ENCODE measurements at places on chromosomes 7 and 10.

GRCh38 chr7:95772771-95773581 is 622 bp downstream of the DYNC1I1 start:
- no peak for DNase-seq

DNA sequence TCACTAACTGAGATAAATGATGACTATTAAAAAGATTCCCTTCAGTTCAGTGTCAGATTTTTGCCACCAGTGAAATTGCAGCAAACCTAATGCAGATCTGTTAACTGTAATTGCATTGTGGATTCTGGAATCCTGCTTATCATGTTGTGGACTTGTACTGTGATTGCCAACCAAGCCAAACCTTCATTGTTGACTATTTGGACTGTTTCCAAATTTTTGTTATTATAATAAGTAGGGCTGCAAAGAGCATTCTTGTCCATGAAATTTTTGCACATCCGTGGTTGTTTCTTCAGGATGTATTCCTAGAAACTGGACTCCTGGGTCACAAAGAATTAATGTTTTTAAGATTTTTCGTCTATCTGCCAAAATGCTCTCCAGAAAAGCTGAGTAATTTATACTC is 281.6 kb upstream of the ZMIZ1 start:
- DNase-seq = no peak

GRCh38 chr10:124074501-124075109 is 18.8 kb downstream of the CHST15 start:
- DNase-seq = peak; percentile 45

DNA sequence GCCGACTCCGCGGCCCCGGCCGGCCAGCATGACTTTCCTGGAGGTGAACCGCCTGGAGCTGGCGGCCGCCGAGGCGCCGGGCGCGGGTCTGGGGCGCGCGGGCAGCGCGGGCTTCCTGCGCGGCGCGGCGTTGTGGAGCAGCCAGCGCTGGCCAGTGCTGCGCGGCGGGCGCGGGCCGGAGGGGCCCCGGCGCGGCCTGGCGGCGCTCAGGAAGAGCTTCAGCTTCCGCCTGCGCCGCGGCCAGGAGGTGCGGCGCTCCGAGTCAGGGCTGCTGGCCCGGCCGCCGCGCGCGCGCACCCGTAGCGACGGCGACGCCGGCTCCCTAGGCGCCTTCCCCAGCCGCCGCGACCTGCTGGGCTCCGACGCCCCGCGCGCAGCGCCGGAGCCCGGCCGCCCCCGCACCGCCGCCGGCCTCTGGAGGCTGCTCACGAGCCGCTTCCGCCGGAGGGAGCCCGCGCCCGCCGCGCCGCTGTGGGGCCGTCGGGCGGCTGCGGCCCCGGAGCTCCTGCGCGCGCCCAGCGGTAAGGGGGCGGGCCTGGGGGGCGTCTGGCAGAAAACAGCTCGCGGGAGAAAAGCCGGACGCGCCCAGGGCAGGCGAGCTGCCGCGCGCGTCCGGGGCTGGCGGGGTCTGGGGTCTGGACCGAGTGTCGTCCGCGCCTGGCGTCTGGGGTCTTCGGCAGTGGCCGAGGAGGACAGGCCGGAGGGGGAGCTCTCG is 29.0 kb downstream of the AGAP3 start:
- DNase-seq = no peak

GRCh38 chr10:33031815-33032653 is 74.0 kb upstream of the ITGB1 start:
- DNase-seq = peak; percentile 23

DNA sequence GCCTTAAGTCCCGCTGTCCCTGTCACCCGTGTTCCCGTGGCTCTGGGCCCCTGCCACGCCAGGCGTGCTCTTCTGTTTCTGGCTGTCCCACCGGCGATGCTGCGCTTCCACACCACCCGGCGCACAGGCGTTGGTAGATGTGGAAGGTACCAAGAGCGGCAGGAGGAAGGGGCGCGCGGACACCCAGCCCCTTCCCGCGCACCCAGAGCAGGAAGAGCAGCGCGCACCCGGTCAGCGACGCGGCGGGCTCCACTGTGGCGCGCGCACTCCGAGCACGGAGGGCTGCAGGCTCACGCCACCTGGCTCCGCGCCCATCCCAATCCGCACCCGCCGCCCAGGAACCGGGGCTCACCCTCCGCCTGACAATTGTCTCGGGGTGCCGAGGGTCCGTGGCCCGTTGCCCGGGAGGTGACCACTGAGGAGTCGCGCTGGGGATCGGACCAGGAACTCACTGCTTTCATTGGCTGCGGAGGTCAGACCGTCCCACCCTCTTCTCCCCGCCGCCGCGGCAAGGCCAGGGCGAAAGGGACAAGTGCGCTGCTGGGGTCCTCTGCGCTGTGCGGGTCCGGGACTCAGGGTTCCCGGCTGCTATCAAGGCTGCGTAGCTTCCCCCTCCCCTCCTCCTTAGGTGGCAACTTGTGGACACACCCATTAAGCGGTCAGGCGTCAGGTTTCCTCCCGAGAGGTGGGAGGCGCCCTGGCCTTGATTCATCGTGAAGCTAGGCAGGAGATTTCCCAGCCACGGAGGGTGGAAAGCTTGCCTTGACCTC is 121.6 kb upstream of the ZNF92 start:
- DNase-seq = no peak

DNA sequence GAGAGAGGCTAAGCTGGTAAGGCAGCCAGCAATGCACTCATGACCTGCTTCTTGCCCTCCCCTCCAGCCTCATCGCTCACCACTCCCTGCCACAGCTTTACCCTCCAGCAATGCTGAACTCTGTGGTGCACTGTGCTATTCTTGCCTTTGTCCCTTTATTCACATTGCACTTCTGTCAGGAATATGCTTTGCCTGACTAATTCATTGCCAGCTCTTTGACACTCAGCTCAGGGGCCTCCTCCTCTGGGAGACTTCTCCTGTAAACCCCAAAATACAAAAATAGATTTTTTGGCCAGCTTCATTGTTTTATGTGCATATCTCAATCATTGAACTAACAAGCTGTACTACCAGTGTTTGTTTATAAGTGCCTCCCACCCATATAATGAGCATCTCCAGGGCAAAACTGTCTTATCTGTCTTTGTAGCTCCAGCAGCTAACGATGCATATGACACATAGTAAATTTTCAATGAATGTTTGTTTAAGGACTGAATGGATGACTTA is 8.2 kb downstream of the CNNM1 start:
- DNase-seq = no peak

GRCh38 chr10:105473170-105473569 is 832.1 kb downstream of the SORCS3 start:
- no peak for DNase-seq

- no peak for DNase-seq
Measured at GRCh38 chr10:107415446-107415845, 250.9 kb upstream of the SORCS1 start.

DNA sequence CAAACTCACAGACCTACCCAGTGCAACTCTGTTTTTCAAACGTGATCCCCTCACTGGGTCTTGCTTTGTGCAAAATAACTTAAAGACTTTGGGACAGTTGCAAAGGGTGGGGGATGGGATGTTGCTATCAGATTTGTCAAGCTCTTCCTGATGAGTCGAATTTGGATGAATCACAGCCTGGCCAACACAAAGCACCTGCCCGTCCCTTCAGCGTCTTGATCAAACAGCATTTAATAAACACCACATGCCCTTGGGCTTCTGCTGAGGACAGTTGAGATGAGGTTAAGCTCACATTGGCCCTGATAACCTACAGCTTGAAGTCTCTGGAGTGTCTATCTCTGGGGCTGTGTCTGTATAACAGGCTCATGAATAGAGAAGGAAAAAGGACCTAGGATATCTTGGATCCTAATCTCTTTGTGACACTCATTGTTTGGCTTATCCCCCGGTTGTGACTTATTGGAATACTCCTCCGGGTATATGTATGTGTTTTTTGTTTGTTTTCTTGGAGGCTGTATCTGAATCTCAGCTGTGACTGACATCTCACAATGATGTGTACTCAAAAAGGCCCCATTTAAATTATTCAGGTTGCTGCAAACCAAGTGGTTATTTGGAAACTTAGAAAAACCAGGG is 132.6 kb upstream of the NAMPT start:
- DNase-seq = no peak

- DNase-seq = no peak
Measured at GRCh38 chr7:72219500-72219899, 192.6 kb downstream of the CALN1 start.

GRCh38 chr7:155293721-155294510 is 3.8 kb upstream of the INSIG1 start:
- no peak for DNase-seq

DNA sequence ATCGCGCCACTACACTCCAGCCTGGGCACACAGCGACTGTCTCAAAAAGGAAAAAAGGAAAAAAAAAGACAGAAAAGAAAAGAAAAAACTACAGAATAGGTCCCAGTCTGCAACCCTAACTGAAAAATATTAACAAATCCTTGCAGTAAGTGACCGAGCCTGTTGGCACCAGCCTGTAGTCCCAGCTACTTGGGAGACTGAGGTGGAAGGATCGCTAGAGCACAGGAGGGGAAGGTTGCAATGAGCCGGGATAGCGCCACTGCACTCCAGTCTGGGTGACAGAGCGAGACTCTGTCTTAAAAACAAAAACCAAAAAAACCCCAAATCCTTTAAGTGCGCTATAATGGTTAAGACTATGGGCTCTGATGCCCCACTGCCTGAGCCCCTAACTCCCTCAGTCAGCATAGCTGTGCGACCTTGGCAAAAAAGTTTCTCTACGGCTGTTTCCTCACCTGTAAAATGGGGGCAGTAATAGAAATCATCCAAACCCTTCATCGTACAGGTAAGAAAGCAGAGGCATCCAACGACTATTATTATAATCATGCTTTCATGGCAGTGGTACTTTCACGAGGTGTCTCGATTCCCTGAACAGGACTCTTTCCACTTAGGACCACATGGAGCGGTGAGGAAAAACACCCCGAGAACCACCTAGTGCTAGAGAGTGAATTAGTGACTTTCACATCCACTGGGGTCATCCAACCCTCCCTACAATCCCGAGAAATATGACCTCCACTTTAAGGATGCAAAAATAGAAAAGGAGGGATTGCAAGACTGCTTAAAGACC is 755 bp downstream of the TOMM7 start:
- DNase-seq = no peak

- DNase-seq = no peak
Measured at GRCh38 chr10:49831352-49832035, 69.4 kb upstream of the OGDHL start.

DNA sequence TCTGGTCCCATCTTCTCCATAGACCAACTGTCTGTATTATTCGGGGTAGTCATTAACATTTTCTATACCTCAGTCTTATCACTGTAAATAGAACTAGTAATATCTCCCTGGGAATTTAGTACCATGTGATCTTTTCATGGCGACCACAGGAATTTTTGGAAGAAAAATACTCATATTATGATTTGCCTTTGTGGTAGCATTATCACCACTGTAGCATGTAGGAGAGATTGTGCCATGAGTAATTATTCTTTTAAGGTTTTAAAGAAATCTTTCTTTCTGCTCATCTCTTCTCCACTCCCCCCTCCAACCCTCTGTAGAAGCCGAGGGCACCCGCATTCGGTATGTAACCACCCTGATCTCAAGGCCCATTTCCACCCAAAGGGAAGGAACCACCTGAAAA is 25.0 kb downstream of the ZNF365 start:
- no peak for DNase-seq

DNA sequence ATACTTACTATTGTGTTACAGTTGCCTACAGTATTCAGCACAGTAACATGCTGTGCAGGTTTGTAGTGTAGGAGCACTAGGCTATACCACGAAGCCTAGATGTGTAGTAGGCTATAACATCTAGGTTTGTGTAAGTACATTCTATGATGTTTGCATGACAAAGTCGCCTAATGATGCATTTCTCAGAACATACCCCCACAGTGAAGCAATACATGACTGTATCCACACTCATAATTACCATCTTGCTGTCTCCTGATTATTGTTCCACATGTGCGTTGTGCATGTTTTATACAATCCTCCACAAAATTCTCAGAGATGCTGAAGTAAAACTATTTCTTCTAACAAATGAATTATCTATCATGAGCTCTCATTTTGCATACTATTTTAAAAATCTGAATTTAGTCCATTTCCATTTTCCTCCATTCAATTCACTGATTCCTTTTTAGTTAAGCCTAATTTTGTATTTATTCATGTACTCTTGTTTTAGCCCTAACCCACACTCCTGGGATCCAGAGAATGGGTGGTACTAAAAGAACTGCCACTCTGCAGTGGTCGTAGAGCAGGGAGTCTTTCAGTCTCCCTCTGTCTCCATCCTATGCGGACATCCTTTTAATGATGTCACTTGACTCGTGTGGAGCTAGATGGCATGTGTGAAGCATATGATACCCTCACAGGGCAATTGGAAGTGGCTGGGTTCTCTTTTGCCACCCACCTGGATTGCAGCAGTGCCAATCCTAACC is 67.6 kb upstream of the CAV2 start:
- no peak for DNase-seq

- DNase-seq = no peak
Measured at GRCh38 chr10:126215746-126216631, 172.3 kb downstream of the ADAM12 start.

- DNase-seq = no peak
Measured at GRCh38 chr10:124019886-124020797, 73.3 kb downstream of the CHST15 start.

DNA sequence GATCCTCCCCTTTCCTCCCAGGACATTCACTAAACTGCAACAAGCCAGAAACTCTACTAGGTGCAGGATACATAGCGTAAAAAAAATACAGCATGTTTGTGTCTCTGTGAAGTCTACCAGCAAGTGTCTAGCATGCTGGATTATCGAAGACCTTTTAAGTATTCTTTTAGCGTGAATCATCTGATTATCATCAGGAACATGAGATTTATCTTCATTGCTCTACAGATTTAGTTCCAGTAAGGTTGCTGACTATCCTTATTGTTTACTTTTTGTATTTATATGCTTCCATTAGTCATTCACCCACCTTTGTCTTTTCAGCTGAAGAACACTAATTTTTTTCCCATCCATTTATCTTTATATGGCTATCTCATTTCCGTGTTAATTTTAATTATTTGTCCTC is 62.8 kb downstream of the PDZD8 start:
- DNase-seq = no peak

DNA sequence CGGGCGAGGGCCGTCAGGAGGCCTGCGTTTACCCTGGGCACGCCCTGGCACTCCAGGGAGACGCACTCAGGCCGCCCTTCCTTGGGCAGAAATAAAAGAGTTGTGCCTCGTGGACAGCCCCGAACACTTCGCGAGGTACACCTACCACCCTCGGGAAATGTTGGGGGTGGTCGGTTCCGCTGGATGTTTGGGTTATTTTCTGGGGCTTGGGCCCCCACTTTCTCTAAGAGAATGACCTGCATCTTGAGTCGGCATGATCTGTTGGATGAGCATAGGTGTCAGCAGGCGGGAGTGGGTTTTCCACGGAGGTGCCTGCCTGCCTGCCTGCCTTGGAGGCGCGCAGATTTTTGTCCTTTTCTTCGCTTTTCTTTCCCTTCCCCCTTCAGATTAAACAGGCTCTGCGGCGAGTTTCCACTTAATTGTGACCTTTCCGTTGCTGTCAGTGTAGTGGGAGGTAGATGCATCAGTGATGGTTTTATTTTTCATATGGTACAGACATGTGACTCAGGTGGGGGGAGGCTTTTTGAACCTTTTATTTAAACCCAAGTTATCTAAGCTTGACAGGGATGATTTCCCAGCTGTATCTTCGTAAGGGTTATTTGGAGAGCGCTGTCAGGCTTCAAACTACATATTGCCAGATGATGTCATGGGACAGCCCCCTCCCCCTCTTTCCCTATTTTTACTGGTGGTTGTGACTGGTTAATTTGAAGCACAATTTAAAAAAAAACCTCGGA is 661 bp downstream of the HECTD2 start:
- peak; percentile 57 for DNase-seq
